A549 treated with Mapracorat at 1 μM for 4 hours (cell line): ENCODE measurements at places on chromosomes 13 and 19. TPM values are rescaled to one million over a fixed set of nuclear protein-coding genes. Genes with fewer than 3 reads are reported as not detected.

ELL gene
- total RNA-seq, result 3.8 to 6.0 TPM (median 5.3 TPM) in 5 replicates

DAND5 gene
- 0.09 to 0.12 TPM in 2 of 5 replicates, not detected in the others for total RNA-seq

FGF14 gene
- total RNA-seq, result not detected in 5 replicates

CABP5 gene
- total RNA-seq, result not detected in 5 replicates

CEACAM5 gene
- total RNA-seq, result 1.3 to 2.0 TPM (median 1.5 TPM) in 5 replicates

PRR19 gene
- 2.8 to 4.4 TPM (median 3.8 TPM) in 5 replicates for total RNA-seq

FFAR2 gene
- not detected in 5 replicates for total RNA-seq

ARHGAP35 gene
- 22.9 to 30.2 TPM (median 27.9 TPM) in 5 replicates for total RNA-seq

C5AR1 gene
- total RNA-seq, result 1.6 to 2.9 TPM (median 2.1 TPM) in 5 replicates

PRKD2 gene
- 21.7 to 32.7 TPM (median 27.7 TPM) in 5 replicates for total RNA-seq

MRI1 gene
- 7.9 to 15.5 TPM (median 13.4 TPM) in 5 replicates for total RNA-seq

C1QTNF9B gene
- not detected in 5 replicates for total RNA-seq
